Retina (tissue), 1 donor: ENCODE measurements at places on chromosomes 1 and 21.

DNA sequence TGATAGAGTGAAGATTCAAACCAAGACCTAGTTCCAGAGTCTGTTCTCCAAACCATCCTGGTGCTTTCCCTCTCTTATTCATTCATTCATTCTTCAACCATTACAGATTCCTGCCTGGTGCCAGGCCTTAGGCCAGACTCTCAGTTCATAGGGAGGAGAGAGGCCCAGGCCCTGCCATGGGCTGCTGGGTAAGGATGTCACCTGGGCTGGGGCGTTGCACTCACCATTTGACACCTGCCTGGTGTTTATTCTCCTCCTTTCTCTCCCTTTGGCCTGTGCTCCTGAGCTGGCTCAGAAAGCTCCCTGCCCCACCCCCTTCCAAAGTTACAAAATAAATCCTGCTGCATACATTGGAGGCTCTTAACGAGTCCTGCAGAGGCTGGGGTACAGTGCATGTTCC is 549.8 kb downstream of the MATN1 start:
- no peak for DNase-seq

DNA sequence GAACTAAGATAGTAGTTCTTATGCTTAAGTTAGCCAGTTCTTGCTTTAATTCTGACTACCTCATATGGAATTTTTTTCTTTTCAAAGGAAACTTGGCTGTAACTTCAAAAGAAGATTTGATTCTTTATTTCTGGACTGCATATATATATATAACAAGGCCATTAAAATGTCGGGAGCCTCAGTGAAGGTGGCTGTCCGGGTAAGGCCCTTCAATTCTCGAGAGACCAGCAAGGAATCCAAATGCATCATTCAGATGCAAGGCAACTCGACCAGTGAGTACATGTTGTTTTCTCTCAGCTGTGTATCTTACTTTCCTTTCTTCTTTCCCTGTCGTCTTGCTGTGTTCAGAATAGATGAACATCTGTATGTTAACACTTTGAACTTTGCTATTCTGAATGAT is 21.8 kb downstream of the KIF1B start:
- no peak for DNase-seq

DNA sequence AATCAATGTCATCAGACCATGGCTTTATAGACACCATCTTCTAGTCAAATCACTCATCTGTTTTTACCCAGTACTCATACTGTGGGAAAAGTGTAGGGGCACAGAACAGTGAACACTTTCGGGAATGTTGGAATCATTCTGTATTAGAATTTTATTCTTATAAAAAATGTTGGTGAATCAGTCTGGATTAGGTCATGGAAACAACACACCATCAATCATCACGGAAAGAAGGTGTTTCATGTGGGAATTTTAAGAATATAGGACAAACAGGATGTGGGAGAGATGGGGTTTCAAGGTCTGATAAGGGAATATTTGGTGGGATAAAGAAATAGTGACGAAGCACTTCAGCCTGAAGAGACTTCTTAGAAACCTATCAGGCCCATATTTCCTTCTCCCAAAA is 17.3 kb downstream of the GBP1 start:
- no peak for DNase-seq

DNA sequence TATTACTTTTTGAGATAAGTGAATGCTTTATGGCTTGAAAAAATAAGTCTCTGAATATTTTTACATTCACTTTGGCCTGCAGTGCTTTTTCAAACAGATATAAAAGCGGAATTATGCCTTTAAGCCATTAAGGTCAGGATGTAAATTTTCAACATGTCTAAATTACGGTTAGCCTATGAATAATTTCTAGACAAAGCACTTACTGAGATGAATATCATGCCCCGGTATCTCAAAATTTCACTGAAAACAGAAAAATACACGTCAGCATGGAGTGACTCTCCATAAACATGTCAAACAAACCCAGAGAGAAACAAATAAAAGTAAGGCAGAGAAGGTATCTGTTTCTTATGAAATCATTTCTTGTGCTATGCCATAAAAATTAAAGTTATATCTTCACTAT is 853.9 kb downstream of the KCNT2 start:
- DNase-seq, result no peak

GRCh38 chr1:25066731-25067517 is 136.8 kb upstream of the RUNX3 start:
- DNase-seq, result no peak

DNA sequence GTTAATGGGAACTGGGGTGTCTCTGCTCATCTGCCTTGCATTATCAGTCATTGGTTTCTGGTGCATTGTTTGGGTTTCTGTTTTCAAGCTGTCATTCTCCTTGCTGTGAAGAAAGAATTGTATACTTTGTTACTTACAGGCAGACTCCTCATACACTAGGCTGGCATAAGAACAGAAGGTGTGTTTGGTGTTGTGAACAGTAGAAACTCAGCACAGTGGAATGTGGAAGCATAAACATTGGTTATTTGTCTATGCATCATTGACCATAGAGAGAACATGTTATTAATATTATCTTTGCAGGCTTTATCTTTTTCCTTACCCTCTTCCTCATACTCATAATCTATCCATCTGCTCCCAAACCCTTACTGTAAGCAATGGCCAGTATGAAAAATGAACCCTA is 18.2 kb downstream of the C1orf87 start:
- no peak for DNase-seq

- DNase-seq, result no peak
Observed at GRCh38 chr1:176989023-176989422, 175.5 kb downstream of the ASTN1 start.

GRCh38 chr1:87117761-87118368 is 203.4 kb downstream of the HS2ST1 start:
- DNase-seq, result peak; percentile 8

- DNase-seq, result no peak
Observed at GRCh38 chr1:199010492-199010891, 371.7 kb downstream of the PTPRC start.

GRCh38 chr1:17688217-17688810 is 66.8 kb upstream of the ACTL8 start:
- DNase-seq, result no peak

DNA sequence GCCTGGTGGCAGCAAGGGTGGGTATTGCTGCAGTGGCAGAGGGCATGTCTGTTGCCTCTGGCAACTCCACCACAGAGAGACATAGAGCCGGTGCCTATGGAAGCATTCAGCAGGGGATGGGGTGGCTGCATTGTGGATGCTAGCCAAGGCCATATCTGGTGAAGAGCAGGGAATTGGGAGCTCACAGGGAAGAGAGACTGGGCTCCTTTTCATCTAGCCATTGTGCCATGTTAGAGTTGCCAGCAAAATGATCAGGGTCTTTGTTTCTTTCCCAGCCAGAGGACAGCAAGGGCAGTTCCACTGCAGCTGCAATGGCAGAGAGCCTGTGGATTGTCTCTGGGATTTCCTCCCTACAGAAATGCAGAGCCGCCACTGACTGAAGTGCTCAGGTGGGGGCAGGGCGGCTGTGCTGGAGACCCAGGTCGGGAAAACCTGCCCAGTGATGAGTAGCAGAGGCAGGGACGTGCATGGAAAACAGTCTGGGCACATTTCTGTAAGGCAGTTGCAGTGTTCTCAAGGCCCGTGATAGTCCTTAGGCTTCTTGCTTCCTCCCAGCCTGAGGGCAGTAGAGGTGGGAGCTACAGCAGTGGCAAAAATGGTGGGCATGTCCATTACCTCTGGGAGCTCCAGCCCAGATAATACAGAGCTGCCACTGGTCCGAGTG is 40.2 kb upstream of the CYP4X1 start:
- DNase-seq, result peak; percentile 17

- no peak for DNase-seq
Observed at GRCh38 chr1:242006976-242007375, 8.1 kb upstream of the MAP1LC3C start.

- no peak for DNase-seq
Observed at GRCh38 chr1:46577671-46578070, 26.2 kb upstream of the KNCN start.
